ENCODE measurements at places on chromosomes 3 and 15. TPM values are rescaled to one million over a fixed set of nuclear protein-coding genes. Genes with fewer than 3 reads are reported as not detected.

- no peak for DNase-seq
Observed at GRCh38 chr15:99118801-99119546, 14.1 kb downstream of the SYNM start.

DNA sequence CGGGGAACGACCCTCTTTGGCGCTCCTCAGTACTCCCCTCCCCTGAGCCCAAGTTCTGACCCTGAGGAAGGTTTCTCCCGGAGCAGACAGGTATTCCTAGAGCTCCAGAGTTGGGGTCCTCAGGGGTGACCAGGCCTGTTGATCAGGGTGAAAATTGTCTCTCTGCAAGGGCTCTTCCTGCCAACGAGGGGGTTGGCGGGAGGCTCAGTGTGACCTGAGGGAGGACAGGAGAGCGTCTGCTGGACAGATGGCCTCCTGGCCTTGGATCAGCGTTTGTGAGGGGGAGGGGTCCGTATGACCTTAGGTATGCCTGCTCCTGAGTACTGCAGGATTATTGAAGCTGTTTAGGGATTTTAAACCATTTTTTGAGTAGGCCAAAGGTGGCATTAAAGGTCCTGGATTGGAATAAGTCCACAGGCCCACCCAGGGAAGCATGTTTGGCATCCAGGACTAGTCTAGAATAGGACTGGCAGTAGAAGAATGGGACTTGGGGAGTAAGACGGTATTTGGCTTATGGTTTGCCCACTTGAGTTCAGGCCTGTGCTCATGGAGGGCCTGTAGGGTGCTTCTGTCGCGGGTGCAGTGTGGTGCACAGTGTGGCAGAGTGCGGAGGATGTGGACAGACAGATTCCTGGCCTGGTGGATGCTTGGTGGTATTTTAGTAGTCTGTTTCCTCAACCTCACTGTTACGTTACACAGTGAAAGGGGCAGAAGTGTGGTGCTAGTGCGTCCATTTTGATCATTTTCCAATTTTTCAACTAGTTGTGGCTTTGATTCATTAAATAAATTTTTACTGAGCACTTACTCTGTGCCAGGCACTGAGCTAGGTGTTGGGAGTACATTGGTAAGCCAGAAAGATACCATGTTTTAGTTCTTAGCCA, 959 bp downstream of the ZNF592 start:
- peak; percentile 53 for DNase-seq

GRCh38 chr3:133662278-133662651, 524 bp upstream of the TOPBP1 start:
- DNase-seq: peak; percentile 21

GRCh38 chr15:58015565-58015964, 49.9 kb downstream of the ALDH1A2 start:
- DNase-seq: no peak

GRCh38 chr3:46416811-46417510, 9.9 kb downstream of the CCRL2 start:
- DNase-seq: no peak

DNA sequence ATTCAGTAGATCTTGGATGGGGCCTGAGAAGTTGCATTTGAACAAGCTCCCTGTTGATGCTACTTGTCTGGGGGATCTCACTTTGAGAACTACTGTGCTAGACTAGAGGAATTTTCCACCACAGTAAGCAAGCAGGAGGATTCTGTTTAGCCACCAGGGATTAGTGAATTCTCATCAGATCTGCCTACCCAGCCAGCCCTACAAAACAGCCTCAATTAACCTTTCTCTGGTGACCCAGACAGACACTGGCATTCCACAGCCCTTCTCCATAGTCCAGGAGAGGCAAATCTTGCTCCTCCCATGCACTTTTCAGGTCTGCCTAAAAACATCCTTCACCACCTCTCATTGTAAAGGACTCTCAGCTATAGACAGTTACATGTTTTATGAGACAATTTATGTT, 16.7 kb upstream of the MYH15 start:
- no peak for DNase-seq

DNA sequence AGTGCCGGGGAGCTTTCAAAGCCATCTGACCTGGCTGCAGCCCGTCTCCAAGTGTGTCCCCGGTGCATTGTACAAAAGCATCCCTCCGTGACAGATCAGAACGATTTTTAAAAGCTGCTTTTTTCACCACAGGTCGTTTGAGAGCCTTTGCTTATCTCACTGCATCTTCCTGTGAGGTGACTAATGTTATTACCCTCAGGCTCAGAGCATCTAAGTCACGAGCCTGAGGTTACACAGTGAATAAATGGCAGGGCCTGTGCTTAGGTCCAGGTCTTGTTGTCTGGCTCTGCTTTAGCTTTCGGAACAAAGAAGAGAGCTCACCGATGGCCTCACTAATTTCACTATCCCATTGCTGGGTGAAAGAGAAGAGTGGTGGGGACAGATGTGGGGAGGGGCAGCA, 83.3 kb downstream of the SEC22A start:
- no peak for DNase-seq

- DNase-seq: no peak
Observed at GRCh38 chr3:197203714-197204146, 94.7 kb downstream of the DLG1 start.

DNA sequence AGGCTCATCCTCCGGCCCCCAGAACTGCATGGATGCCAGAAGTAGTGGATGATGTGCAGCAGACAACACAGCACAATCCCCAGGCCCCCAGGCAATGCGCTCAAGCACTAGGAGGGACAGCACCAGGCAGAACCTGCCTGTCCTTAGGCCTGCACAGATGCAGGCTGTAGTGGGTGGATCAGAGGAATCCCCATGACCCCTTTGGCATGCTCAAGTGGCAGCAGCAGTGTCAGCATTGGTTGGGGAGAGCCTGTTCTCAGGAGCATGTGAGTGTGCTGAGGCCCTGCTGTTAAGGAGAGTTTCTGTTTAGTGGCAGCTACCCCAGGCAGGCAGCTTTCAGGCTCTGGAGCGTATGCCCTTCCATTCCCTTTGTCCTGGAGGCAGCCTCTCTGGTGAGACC, 25.1 kb upstream of the CD200R1L start:
- no peak for DNase-seq

DNA sequence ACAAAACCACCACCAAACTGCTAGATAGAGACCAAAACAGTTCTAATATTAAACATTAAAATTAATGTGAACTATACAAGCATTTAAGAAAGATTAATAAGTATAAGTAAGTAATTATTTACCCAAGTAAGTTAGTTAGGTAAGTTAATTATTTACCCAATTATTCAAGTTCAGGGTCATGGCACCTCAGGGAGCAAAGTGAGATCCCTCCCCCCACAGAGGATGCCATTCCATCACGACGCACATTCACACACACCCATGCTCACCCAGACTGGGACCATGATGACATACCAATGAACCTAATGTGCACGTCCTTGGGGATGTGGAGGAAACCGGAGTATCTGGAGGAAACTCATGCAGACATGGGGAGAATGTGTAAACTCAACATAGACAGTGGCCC, 229.1 kb downstream of the NR2F2 start:
- no peak for DNase-seq

DNA sequence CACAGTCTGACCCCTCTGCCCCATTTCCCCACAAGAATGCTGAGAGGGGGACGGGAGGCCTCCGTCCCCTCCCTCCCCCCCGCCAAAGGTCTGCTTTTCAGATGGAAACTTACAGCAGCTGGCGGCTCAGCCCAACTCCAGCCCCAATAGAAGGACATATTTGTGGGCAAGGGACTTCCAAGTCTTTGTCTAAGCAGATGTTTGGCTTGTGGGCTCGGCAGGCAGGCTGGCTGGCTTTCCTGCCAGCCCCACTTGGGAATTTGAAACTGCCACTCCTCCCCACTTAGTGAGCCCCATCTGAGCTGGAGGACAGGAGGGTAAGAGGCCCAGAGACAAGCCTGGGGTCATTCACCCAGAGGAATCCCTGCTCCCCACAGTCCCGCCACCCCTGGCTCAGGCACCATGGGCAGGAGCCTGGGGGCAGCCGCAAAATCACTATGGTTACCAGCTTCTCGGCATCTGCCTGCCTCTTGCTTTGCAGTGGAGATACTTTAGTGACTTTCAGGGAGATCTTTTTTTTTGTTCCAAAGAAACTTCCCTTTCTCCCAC, 53.6 kb downstream of the LMCD1 start:
- DNase-seq: no peak

- DNase-seq: no peak
Observed at GRCh38 chr15:29867241-29868000, 45.2 kb upstream of the TJP1 start.

GRCh38 chr3:58049143-58049785, 41.0 kb downstream of the FLNB start:
- no peak for DNase-seq

DNA sequence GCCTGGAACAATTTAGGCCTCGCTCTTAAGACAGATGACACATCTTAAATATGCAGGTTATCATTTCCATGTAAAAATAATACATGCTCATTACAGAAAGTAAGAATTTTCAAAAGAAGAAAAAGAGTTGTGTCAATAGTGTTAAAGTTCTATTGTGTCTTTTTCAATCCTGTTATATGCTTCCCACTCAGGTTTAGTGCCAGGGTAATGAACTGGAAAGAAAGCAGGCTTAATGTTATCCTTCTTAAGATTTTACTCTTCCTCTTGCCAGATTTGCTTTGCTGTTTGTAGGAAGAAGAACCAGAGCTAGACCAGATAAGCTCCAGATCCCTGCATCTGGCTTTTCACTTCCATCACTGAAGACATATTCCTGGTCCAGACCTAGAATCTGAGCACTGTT, 128.6 kb downstream of the TPRG1 start:
- no peak for DNase-seq

- no peak for DNase-seq
Observed at GRCh38 chr3:126197854-126198584, 17.6 kb upstream of the ALDH1L1 start.

SLC24A5 gene
- total RNA-seq: not detected

MKRN3 gene
- 0.46 TPM for total RNA-seq

DCBLD2 gene
- total RNA-seq: 2.8 TPM

FAM227B gene
- total RNA-seq: 3.0 TPM

MITF gene
- total RNA-seq: 0.23 TPM

BBS4 gene
- total RNA-seq: 13.9 TPM

TRIM59 gene
- total RNA-seq: 31.1 TPM

ACAN gene
- not detected for total RNA-seq

BOC gene
- not detected for total RNA-seq

NMD3 gene
- total RNA-seq: 60.1 TPM

FBXO45 gene
- 14.9 TPM for total RNA-seq

Data from activated naive CD4-positive, alpha-beta T cell treated with anti-CD3 and anti-CD28 coated beads, Interleukin-2, amount 50 U/mL, for 72 hours (primary cell).